A549 (cell line): ENCODE measurements at places on chromosomes 7 and 10.
A peak's percentile ranks its signal among the peaks of the same experiment; 100 is the strongest.

DNA sequence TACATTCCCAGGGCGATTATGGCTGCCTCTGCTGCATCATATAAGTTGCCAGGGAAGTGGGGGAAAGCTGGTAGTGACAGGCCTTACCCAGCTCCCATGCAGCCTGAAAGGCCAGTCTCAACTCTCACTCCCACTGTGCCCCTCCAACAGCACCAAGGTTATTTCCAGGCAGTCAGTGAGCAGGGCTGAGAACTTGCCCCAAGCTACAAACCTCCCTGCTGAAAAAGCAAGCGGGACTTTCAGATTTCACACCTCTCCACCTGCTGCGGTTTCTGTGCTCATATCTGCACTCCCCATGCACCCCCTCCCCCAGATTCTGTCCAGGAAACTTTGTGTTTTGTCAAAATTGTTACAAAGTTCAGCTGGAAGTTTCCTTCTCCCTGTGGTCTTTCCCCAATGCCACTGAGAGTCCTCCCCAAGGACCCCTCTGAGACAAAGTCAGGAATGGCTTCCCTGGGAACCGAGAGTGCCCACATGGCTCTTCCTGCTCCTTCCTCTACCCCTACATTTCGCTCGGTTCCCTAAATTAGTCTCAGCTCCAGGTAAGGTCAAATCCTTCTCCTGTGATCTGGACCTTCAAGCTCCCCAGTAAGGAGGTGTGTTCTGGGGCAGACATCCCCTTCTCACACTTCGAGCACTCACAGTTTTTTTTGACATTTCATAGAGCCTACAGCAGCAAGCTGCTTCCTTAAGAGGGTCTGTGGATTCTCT, 25.3 kb upstream of the WNT2 start:
- no peak for DNase-seq

DNA sequence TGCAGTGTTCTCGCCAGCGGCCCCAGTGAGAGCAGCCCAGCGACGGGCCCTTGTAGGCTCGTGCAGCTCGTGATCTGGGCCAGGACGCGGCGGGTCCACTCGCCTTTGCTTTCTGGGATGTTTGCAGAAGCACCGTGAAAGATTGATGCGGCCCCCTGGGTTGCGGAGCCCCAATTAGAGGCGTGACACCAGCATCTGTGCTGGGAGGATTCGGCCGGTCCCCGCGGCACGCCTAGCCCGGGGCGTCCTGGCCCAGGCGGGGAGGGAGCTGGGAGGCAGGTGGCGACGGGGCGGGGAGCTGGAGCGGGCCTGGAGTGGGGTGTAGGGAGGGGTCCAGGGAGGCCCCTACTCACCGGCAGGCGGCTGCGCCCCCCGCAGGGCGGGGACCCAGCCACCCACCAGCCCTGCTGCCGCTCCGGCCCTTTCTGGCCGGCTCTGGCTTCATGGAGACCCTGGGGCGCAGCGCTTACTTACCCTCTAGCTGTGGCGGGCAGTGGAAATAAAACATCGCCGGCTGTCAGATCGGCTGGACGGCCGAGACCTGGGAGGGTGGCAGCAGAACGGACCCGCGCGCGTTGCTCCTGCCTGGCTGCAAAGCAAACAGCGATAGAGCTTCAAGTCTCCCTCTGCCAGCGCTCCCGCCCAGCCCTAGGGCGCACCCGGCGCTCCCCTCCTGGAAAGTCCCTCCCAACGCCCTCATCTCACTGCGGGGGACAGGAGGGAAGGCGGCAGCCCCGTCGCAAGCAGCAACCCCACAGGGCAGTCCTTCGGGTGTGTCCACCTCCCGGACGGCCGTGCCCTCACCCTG, 752 bp downstream of the DRGX start:
- DNase-seq: no peak

DNA sequence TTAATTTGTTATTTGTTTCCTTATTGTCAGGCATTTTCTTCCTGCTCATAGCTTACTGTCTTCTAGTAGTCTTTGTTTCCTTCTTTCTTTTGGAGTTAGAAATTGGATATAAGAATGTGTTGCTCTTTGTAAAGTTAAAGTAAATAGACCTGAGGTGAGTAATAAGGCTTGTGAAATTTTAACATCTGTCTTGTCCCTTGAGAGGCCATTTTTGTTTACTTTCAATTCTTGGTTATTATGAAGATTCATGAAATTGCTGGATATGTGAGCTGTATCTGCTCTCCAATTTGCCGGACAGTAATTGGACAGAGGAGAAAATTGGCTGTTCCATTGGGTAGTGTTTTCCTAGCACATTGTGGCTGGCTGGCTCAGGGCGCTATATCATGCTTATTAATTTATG, 260.7 kb downstream of the EXOC4 start:
- DNase-seq: no peak

GRCh38 chr10:93751832-93752231, 5.9 kb upstream of the LGI1 start:
- peak; percentile 61 for DNase-seq

DNA sequence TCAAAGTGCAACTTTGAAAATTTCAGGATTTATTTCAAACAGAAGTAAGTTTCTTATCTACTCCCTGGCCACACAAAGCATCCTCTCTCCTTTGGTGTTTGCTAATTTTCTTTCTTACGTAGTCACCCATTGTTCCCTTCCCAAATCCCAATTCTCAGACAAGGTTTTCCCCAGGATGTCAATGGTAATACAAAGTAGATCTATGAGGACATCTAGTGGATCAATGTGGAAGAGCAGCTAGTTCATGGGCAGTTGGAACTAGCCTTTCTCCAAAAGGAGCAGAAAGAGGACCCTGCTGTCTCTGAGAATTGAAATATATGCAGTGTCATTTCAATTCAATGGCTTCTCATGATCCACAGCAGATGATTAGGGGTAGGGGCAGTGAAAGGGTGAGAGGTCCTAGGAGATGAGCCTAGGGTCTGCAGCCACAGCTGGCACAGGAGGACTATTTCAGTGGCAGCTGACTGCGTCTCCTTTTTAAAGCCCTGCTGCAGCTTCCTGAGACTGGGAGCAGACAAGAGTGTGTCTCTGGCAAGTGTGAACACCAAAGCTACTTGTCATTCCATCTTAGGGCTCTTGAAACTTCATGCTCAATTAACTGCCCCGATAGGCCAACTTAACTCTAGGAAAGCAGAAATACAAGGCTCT, 632.6 kb downstream of the KCNMA1 start:
- peak; percentile 53 for DNase-seq

- DNase-seq: peak; percentile 16
Measured at GRCh38 chr10:75137533-75138438, 26.3 kb downstream of the SAMD8 start.

- DNase-seq: no peak
Measured at GRCh38 chr7:43766564-43766963, 8.1 kb downstream of the BLVRA start.

GRCh38 chr7:19705663-19706062, 3.2 kb downstream of the POLR1F start:
- DNase-seq: no peak

- no peak for DNase-seq
Measured at GRCh38 chr7:112669306-112669705, 120.9 kb downstream of the TMEM168 start.

- no peak for DNase-seq
Measured at GRCh38 chr10:33215154-33215553, 119.3 kb downstream of the NRP1 start.

GRCh38 chr7:28584235-28584634, 171.9 kb downstream of the CREB5 start:
- DNase-seq: no peak

GRCh38 chr10:71028066-71028465, 139.7 kb upstream of the PCBD1 start:
- no peak for DNase-seq

DNA sequence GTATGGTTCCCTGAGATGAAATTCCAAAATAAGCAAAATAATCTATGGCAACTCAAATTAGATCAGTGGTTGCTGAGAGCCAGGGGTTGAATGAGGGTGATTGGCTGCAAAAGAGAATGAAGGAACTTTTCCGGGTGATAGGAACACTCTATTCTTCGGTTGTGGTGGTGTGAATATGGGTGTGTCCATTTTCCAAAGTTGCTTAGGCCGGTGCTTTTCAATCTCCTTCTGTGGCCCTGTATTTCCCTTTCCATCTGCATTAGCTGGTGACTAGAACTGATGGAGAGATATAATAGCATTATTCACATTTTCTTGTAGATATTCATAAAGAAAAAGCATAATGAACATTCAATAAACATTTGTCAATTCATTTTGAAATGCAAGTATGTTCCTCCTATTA, 382.9 kb downstream of the TFEC start:
- no peak for DNase-seq

DNA sequence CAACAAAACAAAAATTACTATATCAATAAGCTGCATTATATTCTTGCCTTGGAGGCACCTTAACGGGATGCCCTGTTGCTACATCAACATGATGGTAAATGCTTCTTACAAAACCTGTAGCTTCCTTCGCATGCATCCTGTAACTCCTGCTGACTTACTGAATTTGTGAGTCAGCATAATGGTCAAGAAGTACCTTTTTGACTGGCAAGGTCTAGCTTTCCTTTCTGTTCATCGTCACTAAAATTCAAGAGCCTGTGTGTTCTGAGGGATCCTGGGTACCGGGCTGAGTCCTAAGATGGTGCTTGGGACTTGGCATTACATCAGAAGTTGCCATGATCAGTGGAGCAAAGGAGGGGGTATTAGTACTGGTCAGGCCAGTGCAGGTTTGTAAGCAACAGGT, 4.9 kb downstream of the PFKFB3 start:
- DNase-seq: no peak

- no peak for DNase-seq
Measured at GRCh38 chr7:147423875-147424274, 1166.7 kb upstream of the C7orf33 start.

DNA sequence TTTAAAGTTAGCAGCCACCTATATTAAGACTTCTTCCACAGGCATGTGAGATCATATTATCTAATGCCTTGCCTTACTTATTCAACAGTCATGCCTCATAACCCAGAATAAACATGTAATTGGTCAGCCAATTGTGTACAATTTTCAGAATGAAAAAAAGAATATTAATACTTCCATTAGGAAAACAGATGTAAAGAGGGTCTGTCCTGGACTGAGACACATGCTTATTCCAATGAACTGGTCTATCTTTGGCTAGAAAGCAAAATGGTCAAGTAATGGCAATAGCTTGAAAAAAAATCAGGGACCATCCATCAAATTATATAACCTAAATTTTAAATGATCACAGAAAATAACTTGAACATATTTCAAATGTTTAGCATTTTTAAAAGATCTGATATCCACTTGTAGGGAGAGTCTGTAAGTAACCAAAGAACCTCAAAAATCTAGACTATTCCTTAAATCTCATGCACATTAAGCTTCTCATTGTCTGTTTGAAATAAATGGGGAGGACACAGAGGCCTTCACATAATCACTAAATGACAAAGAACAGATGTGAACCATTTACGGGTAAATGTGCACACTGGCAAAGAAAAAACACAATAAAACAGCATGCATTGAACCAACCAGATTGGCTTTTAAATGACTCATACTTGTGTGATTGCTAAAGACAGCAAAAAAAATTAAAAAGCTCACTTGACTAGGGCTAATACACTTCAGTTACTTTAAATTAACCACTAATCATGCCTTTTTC, 568.8 kb upstream of the PCDH15 start:
- DNase-seq: no peak

GRCh38 chr10:74439213-74439612, 288.2 kb downstream of the ADK start:
- no peak for DNase-seq

GRCh38 chr7:117862378-117862777, 10.9 kb downstream of the CTTNBP2 start:
- no peak for DNase-seq

- peak; percentile 23 for DNase-seq
Measured at GRCh38 chr7:18508443-18509427, 13.2 kb downstream of the HDAC9 start.

DNA sequence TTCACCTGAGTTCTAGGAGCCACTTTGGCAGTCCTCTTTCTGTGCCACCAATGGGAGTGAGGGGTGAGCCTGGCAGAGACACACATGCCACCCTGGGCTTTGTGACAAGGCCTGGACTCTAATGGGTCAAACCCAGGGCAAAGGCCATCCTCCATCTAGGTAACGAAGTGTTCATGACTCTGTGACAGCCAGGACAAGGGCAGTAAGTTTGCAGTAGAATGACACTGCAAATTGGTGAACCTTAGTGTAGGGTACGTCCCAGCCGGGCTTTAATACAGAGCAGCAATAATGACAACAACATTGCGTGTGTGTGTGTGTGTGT, 43.3 kb downstream of the PAPSS2 start:
- no peak for DNase-seq

- no peak for DNase-seq
Measured at GRCh38 chr10:132110111-132110521, 44.4 kb downstream of the JAKMIP3 start.

GRCh38 chr7:127820732-127821085, 168.7 kb downstream of the SND1 start:
- no peak for DNase-seq

GRCh38 chr10:124605001-124605370, 139.2 kb downstream of the FAM53B start:
- no peak for DNase-seq

DNA sequence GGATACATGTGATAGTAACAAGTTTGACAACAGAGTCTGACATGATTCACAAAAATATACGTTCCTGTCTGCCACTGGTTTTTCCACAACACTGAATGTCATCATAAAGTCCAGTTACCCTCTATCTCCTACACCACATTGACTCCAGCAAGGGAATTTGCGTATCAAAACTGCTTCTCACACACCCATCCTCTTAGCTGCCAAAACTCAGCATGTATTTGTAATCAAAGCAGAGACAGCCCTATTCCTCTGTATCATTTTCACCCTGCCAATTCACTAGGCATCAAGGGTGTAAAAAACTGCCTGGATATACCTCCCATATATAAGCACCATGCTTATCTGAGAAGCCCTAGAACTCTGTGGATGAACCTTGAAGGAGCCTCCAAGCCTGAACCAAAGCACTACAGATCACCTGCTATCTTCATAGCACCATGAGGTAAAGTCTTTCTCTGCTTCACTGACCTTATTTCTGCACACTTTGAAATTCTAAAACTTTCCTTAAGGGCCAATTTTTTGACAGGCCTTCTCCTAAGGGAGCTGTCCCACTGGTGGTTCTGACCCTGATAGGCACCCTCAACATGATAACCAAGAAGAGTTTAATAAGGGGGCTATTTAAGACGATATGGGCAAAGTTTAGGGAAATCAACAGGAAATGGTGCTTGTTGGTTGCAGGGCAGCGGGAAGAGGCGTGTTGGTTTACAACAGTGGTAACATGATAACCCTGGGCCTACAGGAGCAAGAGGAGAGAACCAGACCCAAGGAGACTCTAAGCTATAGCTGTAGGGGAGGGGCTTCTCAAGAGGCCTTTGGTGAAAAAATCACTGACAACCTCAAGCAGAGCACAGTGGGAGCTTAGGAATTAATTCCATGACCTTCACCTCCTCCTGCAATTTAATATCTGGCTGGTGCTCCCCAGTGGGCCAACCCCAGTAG, at the start of gene IFIT1B:
Gene IFIT1B, plus strand, starts transcription at position 352 of the 933 bp plus-strand sequence. Its CDS starts 80 bp downstream, at position 432.
- no peak for DNase-seq

- DNase-seq: no peak
Measured at GRCh38 chr10:126570621-126571602, 99.6 kb downstream of the C10orf90 start.

- DNase-seq: no peak
Measured at GRCh38 chr7:127655720-127656119, 3.7 kb downstream of the SND1 start.
